ENCODE measurements at places on chromosomes 3 and 15.

GRCh38 chr3:2589336-2589969 is 490.8 kb downstream of the CNTN4 start:
- no peak for DNase-seq

DNA sequence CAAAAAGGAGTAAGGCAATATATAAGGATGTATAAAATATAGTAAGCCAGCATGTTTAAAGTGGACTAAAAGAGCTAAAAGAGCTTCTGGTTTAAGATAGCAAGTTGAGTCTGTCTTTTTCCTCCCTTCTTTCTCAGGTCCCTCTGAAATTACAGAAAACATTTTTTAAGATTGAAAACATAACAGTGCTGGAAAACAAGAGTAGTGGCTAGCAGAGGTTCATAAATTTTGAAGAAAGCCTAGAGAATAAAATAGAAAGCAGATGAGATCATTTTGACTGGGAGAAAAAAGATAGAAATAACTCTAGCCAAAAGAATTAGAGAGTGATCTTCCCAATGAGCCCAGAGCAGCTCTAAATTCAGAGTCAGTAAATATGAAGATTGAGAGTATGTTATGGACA is 41.9 kb downstream of the ATP8B4 start:
- no peak for DNase-seq

- DNase-seq, result no peak
Observed at GRCh38 chr3:194465246-194465645, 21.6 kb downstream of the ATP13A3 start.

DNA sequence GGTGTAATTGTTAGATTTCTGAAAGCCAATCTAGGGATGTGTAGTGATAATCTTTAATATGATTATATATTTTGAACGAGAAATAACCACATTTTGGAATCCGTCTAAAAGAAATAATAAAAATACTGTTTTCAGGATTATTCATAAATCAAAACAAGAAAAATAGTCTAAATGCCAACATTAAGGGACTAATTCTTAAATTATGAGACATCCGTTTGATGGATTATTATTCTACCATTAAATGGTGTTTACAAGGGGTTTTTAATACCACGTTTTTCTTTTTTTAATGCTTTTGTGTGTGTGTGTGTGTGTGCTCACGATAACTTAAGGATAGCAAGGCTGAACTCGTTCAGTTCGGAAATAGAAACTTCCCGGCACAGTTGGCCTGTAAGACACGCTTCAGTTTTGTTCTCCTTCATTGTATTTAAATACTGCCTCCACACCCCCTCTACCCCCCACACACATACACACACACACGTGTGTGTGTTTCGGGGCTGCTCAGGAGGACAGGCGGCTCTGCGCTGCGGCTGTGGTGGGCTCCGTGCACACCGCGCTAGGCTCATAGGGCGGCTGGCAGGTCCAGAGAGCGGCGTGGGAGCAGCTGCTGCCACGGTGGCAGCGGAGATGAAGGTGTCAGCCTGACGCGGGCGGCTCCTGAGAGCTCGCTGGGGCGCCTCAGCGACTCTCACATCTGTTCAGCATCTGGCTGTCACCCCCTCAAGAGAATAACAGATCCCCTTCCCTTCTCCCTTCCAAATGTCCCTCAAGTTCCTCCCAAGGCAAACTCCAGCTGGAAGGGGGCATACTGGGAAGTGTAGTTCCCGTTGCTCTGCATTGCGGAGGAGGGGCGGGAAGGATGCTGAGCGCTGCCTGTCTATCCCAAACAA is 23.0 kb upstream of the ANP32A start:
- peak; percentile 28 for DNase-seq

GRCh38 chr3:58008141-58009025 is at the start of gene FLNB:
Gene FLNB (plus strand): TSS chr3:58008422. CDS start chr3:58008565, 143 bp downstream.
- DNase-seq, result peak; percentile 69

GRCh38 chr3:13647298-13648059 is 98.6 kb downstream of the FBLN2 start:
- no peak for DNase-seq

GRCh38 chr3:53039376-53039752 is 6.5 kb downstream of the SFMBT1 start:
- no peak for DNase-seq

- DNase-seq, result no peak
Observed at GRCh38 chr3:9290566-9290965, 41.1 kb upstream of the SRGAP3 start.

DNA sequence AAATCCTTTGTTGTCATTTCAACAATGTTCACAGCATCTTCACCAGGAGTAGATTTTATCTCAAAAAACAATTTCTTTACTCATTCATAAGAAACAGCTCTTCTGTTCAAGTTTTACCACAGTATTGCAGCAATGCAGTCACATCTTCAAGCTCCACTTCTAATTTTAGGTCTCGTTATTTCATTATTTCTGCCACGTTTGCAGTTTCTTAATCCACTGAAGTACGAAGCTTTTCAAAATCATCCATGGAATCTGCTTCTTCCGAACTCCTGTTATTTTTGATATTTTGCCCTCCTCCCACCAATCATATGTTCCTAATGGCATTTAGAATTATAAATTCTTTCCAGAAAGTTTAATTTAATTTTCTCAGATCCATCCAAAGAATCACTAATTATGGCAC is 12.6 kb upstream of the OR5K1 start:
- DNase-seq, result no peak

GRCh38 chr3:8113626-8114025 is 388.0 kb upstream of the LMCD1 start:
- no peak for DNase-seq

- DNase-seq, result no peak
Observed at GRCh38 chr3:88467191-88467590, 317.4 kb downstream of the C3orf38 start.

DNA sequence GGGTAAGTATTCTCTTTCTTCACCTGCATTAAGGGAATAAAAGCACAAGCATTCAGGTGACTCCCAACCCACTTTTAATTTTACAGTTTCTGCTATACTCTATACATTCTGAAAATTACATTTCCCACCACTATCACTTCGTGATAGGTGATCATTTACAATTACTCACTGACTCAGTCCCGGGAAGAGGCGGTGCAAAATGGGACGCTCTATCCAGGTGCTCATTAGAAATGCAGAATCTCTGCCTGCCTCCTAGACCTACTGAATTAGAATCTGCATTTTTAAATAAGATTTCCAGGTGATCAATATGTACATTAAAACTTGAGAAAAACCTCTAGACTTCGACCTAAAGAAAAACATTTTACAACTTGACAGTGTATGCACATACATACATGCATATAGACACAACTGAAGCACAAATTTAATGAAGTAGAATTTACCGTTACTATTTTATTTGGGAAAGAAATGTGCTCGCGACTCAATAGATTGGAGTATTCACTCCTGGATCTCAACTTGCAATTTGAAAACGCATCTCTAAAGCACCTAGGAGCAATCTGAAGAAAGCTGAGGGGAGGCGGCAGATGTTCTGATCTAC is 598 bp upstream of the TGFBR2 start:
- DNase-seq, result no peak

DNA sequence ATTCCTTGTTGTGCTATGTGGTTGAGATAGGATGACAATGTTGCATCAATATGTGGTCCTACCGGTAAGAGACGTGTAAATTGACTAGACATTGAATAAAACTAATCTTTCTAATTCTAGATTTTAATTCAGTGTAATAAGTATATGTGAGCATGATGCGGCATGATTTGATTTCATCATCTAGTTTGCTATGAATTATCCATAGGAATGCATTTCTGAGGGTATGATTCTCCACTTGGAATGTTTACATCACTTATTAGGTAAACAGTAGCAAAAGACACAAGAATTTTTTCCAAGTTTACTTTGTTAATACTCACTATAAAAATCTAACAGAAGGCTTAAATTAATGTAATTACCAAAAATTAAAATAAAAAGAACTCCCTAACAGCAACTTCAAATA is 353.5 kb downstream of the CADM2 start:
- no peak for DNase-seq

- no peak for DNase-seq
Observed at GRCh38 chr15:68990231-68990991, 24.1 kb upstream of the NOX5 start.

- no peak for DNase-seq
Observed at GRCh38 chr3:69085168-69085832, 563 bp downstream of the ARL6IP5 start.

- DNase-seq, result no peak
Observed at GRCh38 chr3:160454995-160455394, 5.4 kb upstream of the TRIM59 start.

DNA sequence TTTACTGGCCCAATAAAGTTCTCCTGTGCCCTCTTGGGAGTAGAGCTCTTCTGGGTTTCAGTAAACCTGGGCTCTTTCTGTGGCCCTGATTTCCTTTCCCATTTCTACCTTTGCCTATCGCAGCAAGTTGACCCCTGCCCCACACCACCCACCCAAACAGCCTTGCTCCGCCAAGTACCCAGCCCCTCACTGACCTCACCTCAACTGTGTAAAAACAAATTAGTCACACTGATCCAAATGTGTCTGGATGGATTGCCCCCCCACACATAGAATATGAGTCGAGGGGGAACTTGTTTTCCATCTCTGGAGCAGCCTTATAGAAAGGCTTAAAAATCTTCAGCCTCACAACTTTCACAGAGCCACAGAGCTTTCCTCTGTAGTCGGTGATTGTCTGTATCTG is 28.6 kb upstream of the VEPH1 start:
- no peak for DNase-seq
